D721Med (cell line): ENCODE measurements at places on chromosomes 3 and 15.

GRCh38 chr15:31367730-31368344 is 41.2 kb downstream of the KLF13 start:
- DNase-seq: no peak

GRCh38 chr15:58307313-58307961 is 124.4 kb upstream of the LIPC start:
- DNase-seq: no peak

GRCh38 chr3:170095771-170096170 is 58.0 kb downstream of the GPR160 start:
- no peak for DNase-seq

GRCh38 chr3:160399125-160400029 is at the start of the genes IFT80 and SMC4:
Gene IFT80 (minus strand): TSS chr3:160399225. CDS start chr3:160384600, 14,625 bp downstream.
Gene SMC4 (plus strand): TSS chr3:160399650. CDS start chr3:160400827, 1,177 bp downstream.
- DNase-seq: peak; percentile 46
